ENCODE measurements at places on chromosomes 1 and 21. TPM values are rescaled to one million over a fixed set of nuclear protein-coding genes. Genes with fewer than 3 reads are reported as not detected.

The COL16A1 gene
- total RNA-seq, result 49.1 TPM

GRCh38 chr1:92953491-92953890 is 7.8 kb downstream of the DIPK1A start:
- DNase-seq, result no peak

DNA sequence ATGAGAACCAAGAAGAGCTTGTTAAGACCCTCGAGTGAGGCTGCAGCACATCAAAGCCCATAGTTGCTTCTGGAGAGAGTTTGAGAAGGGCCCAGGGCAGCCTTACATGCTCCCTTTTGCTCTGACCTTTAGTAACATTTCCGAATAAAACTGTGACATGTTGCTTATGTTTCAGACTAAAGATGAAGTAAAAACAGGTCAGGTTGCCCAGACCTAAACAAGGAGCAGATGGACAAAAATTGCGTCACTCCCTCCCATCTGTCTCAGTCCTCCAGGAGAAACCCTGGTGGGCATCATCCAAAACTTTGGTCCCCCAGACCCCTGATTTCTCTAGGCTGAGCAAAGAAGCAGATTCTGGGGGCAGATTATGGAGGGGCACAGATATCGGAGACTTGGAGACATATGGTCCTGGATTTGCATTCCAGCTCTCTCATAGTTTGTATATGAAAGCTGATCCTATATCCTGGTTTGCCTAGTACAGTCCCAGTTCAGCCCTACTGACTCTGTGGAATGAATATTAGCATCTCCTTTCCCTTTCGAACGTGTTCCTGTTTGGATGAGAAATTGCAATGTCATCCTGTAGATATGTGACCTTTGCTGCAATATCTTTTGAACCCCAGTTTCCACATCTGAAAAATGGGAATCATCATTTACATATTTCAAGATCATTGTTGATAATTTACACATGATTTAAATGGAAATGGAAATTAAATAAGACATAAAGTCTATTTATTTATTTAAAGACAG is 304.9 kb upstream of the USP24 start:
- DNase-seq, result no peak

DNA sequence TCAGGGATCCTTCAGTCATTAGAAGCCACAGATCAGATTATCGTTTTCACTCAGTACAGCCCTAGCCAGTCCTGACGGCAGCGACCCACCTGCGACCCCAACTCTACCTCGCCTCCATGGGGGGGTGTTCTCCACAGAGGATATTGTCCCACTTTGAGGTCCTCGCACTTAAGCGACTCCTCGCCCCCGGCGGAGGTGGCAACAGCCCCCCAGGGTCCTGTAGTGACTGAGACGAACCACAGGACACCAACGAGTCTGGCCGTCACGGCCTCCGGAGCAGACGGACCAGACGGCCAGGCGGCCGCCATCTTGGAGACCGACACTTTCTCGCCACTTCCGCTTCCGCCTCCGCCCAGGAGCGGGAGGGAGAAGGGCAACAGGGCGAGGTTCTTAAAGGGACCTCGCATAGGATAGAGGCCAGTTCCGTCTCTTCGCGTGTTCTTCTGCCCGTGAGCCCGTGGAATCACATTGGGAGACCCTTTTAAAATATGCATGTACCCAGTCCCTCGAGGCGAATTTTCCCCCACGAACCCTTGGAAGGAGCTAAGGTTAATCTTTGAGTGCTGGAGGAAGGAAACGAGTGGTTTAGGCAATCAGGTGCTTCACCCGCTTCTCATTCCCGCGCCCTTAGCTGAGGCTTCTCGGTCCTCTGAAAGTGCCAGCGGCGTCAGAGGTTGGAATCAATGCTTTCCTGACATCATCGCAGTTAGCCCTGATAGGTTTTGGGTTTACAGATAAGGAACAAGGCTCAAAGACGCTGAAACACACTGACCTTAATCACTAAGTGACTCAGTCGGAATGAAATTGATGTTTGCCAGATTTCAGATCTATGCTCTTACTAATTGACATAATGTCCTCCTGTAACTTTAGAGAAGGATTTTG is at the start of gene TM2D1:
TSS of gene TM2D1 (minus strand) at position 329 of the 882 bp plus-strand sequence. CDS start at position 308, 21 bp downstream.
- peak; percentile 92 for DNase-seq
